ENCODE measurements at places on chromosomes 13 and 19.

GRCh38 chr13:101529422-101529821, 76.9 kb downstream of the ITGBL1 start:
- DNase-seq = peak; percentile 59

- no peak for DNase-seq
These were observed 19.6 kb upstream of the CEACAM1 start for GRCh38 chr19:42547929-42548328.

- DNase-seq = no peak
These were observed 32.4 kb upstream of the CACNA1A start for GRCh38 chr19:13538601-13539253.

DNA sequence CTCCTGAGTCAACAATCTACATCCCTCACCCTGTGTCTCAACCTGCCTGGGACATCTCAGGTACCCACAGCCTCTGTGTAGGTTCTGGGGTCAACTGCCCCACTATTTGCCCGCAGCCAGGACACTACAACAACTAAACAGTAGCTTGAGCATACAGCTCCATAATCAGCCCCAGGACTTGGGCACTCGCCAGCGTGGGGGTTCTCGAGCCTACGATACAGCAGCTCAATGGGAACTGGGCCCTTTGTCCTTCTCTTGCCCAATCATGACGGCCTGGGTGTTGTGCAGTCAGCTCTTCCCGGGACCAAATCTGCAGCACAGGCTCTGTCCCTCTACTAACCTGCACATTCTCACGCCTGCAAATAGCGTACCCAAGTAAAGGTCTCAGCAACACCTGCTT, 1.3 kb downstream of the ZNF180 start:
- DNase-seq = no peak

- no peak for DNase-seq
These were observed 335.5 kb upstream of the TMTC4 start for GRCh38 chr13:101010100-101010499.

- DNase-seq = peak; percentile 26
These were observed 2.3 kb downstream of the NCCRP1 start for GRCh38 chr19:39199025-39199424.

GRCh38 chr13:99522298-99522697, 21.0 kb downstream of the TM9SF2 start:
- no peak for DNase-seq

GRCh38 chr13:19643652-19644051, 10.2 kb downstream of the MPHOSPH8 start:
- no peak for DNase-seq

- DNase-seq = no peak
These were observed at the start of gene PRMT1 for GRCh38 chr19:49677231-49677900. TSS of gene PRMT1 (plus strand) at chr19:49677271. CDS start at chr19:49677281, 10 bp downstream.

- no peak for DNase-seq
These were observed 407.8 kb downstream of the KLF5 start for GRCh38 chr13:73466561-73466960.

DNA sequence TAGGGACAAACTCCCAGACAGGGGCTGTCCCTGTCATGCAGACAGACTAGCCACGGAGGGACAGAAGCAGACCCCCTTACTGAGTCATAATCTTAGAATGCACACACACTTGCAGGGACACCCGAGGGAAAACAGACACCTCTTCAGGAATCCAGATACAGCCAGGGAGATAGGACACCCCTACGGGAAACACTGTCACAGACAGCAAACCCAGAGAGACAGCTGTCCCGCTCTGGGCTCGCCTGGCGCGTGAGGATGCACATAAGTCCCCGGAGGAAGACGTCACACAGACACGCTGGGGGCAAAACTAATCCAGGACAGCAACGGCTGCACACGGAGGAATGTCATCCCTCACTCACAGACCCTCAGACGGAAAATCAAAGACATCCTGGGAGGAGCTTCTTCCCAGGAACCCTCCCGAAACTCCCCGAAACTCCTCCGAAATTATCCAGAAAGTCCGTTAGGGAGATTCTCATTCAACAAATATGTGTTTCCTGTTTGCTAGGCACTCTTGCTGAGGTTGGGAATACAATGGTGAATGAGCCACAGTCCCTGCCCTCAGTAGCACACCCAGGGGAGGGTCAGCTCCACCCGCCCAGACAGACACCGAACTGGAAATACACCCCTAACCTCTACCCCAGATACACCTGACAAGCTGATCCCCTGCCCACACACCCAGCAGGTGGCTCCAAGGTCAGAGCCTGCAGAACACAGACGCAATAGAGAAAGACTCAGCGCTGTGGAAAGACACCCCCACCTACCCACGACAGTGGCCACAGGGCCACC, 15.2 kb upstream of the TOMM40 start:
- DNase-seq = no peak

- DNase-seq = no peak
These were observed 9.4 kb downstream of the SCGB2B2 start for GRCh38 chr19:34667349-34668076.

DNA sequence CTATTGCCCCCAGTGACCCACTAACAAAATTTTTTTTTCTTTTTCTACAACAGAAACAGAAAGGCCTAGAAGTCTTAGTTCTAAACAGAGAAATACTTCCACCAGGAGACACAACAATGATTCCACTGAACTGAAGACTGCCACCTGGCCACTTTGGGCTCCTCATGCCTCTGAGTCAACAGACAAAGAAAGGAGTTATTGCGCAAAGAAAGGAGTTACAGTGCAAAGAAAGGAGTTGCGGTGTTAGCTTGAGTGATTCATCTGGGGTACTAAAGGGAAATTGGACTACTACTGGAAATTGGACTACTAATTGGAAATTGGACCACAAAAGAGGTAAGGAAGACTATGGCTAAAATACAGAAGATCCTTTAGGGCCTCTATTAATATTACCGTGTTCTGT, 116.6 kb downstream of the PCDH17 start:
- no peak for DNase-seq

DNA sequence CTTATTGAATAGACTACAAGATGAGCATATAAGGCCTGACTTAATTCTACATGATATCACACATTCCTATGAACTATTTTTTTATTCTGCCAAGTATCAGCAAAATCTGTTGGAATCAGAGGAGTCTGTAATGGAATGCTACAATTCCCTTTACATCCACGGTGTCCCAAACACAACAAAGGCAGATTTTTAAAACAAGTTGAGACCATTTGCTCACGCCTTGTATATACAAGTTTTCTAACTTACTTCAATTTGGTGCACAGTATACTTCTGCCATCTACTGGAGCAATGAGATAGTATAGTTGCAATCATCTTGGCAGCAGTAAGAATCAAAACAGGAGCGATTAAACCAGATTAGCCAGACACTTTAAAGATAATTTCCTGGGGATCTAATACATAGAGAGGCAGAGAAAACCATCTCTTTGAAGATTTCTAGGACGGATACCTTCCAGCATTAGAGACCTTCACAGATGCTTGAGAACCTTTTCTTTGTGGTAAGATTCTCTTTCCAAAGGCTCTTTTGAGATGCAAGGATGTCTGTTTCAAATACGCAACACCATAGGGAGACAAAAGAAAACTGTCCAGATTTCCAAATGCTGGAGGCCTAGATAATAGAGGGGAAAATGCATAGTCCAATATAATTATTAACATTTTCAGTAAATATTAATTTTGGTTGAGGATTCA, 302.0 kb upstream of the MIR17HG start:
- no peak for DNase-seq

DNA sequence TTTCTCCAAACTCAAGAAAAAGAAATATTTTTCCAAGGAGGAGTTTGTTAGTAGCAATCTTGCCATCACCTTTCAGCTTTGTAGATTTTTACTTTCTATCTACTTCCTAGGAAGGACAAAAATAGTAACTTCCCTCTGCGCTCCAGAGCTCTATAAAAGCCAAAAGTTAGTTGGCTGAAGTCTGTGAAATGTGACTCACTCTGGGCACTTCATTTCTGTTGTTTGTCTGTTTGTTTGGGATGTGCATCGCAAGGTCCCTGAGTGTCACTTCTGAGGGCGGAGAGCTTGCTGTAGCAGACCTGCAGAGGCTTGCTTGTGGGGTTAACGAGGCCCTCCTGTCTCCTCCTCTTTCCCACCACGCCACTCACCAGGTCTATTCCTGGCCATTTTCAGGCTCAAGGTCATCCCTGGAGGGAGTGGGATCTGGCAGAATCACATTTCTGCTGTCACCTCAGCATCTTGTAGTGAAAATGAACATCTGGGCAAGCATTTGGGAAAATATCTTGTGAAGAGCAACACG, 307.6 kb downstream of the GPC6 start:
- no peak for DNase-seq

DNA sequence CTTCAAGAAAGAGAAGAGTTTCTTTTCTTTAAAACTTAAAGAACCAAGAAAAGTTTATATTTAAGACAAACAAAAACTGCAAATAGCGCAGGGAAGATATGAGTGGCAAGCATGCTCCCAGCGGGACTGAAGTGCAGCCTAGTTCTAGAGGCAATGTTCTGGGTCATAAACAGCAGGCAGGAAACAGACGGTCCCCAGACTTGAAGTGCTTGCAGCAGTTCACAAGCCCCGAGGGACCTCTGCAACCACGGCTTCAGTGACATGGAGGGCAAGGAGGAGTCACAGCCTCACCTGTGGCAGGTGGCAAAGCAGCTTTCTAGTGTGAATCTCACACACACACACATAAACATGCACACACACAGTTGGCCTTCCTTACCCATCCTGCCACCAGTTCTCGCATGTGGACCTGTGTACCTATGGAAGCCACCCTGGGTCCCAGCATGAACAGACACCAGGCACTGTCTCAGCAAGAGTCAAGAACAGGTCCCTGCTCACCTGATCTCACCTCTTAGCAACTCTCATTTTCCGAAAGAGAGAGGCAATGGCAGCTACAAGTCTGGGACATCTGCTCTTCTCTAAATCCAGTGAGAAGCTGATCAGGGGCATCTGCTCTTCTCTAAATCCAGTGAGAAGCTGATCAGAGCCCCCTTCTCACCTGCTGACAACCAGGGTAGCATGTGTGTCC, 162.0 kb downstream of the EFNB2 start:
- no peak for DNase-seq

DNA sequence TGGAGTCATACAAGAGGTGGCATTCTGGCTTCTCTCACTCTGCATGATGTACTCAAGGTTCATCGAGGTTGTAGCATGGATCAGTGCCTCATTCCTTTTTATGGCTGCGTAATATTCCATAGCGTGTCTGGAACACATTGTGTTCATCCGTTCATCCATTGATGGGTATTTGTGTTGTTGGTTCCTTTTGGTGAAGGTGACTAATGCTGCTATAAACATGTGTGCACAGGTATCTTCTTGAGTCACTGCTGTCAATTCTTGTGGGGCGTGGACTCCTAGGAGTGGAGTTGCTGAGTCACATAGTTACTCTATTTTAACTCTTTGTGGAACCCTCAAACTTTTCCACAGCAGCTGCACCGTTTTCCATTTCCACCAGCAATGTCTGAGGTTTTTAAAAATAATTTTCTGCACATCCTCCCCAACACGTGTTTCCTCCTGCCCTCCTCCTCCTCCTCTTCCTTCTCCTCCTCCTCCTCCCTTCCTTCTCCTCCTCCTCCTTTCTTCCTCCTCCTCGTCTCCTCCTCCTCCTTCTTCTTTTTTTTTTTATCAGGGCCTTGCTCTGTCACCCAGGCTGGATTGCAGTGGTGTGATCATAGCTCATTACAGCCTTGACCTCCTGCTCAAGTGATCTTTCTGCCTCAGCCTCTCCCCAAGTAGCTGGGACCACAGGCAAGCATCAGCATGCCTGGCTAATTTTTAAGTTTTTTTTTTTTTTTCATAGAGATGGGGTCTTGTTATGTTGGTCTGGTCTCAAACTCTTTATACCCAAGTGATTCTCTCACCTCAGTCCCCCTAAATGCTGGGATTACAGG, 2.0 kb upstream of the TMEM221 start:
- DNase-seq = no peak

- no peak for DNase-seq
These were observed 754.3 kb upstream of the ARGLU1 start for GRCh38 chr13:107322228-107322627.

DNA sequence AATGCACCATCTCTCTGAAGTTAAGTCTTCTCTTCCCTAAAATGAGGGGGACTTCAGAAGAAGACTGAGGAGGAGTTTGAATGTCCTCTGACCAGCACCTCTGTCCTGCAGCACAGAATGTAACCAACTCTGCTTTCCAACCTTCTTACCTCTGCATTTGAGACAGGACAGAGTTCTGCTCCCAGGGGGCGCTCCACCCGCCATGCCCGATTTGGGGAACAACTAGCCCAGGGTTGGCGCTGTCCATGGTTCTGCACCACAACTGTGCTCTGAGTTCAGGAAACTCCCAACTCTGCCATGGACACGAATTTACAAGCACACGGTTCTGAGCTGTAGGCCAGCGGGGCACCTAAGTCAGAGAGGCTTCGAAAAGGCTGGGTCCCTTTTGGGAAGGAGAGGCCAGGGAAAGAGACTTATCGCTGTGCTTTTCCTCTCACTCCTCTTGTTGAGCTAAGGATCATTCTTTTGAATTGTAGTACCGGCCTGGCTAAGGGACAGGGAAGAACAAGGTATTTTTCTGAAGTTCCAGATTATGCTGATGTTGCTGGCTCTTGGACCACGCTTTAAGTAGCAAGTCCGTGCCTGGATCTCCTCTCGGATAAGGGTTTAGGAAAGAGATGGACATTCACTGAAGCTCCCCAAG, 22.2 kb downstream of the SIGLEC5 start:
- no peak for DNase-seq

- DNase-seq = no peak
These were observed 19.3 kb downstream of the TNFSF11 start for GRCh38 chr13:42592915-42593900.

GRCh38 chr13:58992478-58993042, 1171.2 kb downstream of the DIAPH3 start:
- DNase-seq = no peak

DNA sequence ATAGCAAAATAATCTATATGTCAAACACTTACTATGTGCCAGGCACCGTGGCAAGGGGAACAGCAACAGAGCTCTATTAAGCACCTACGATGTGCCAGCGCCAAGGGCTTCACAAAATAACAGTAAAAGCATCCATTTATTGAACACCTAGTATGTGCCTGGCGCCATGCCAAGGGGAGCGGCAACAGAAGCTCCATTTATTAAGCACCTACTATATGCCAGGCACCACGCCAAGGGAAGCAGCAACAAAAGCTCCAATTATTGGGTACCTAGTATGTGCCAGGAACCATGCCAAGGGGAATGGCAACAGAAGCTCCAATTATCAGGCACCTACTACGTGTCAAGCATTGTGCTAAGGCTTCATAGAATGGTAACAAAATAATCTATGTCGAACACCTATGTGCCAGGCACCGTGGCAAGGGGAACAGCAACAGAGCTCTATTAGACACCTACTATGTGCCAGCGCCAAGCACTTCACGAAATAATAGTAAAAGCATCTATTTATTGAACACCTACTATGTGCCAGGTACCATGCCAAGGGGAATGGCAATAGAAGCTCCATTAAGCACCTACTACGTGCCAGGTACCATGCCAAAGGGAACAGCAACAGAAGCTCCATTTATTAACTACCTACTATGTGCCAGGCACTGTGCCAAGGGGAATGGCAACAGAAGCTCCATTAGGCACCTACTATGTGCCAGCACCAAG, 107.7 kb downstream of the PTPRS start:
- DNase-seq = no peak

All from retinal pigment epithelial cell (primary cell).